NCI-H2107 (cell line): ENCODE measurements at places on chromosomes 11 and 22.

GRCh38 chr22:19598054-19598855 is 74.0 kb upstream of the CLDN5 start:
- no peak for DNase-seq

- DNase-seq = no peak
These were observed 1.4 kb downstream of the ADM start for GRCh38 chr11:10305964-10306918.

DNA sequence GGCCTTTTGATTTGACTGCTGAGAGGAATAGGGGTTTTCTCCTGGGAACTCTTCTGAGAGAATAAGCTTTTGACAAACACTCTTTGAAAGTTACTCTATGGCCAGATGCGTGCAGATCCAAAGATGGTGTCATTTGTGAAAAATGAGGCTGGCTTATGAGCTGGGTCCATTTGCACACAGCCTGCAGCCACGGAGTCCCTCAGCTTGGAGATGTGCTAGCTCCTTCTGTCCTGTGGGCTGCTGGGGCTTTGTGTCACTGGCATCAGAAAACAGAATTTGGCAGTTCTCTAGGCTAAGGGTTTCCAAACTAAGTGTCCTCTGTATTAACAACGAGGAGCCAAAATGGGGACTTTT is 702.4 kb downstream of the NTM start:
- no peak for DNase-seq

GRCh38 chr22:29625090-29625825 is 21.8 kb downstream of the NF2 start:
- DNase-seq = no peak

DNA sequence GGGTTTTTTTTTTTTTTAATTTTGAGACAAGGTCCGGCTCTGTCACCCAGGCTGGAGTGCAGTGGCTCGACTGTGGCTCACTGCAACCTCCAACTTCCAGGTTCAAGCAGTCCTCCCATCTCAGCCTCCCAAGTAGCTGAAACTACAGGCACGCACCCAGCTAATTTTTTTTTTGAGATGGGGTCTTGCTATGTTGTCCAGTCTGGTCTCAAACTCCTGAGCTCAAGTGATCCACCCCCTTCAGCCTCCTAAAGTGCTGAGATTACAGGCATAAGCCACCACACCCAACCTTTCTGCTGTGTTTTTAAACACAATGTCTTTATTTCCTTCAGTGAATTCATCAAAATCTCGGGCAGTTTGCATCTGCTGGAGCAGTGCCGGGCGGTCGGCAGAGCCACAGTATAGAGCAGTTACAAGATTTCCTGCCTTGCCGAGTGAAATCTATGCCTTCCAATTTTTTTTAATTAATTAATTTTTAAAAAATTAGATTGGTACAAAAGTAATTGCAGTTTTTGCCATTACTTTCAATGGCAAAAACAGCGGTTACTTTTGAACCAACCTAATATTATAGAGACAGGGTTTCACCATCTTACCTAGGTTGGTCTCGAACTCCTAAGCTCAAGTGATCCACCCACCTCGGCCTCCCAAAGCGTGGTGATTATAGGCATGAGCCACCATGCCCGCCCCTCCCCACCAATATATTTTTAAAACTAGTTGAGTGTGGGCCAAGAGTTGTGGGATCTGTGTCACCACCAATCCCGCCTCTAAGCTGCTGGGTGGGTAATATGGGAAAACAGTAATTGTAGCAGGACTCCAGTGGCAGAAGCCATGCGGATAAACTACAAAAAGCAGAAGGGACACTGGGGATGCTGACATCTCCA is 2.7 kb upstream of the ACY3 start:
- DNase-seq = no peak
